ENCODE measurements at places on chromosomes 5 and 9.
A peak's percentile ranks its signal among the peaks of the same experiment; 100 is the strongest.

DNA sequence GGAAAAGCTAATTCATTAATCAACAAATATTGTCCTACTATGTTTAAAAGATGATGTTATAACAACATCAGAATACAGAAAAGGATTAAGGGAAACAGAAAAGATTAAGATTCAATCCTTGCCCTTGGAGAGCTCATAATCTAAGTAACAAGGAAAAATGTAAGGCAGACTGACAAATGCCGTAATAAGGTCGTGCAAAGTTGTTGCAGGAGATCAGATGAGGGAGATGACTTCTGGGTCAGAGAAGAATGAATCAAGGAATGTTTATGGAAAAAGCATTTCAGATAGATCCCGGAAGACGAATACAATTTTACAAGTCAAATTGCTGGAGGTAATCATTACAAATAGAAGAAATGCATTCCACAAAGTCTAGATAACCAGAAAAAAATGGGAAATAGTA lies 6.4 kb downstream of the ADAMTS6 start:
- DNase-seq: peak; percentile 36

DNA sequence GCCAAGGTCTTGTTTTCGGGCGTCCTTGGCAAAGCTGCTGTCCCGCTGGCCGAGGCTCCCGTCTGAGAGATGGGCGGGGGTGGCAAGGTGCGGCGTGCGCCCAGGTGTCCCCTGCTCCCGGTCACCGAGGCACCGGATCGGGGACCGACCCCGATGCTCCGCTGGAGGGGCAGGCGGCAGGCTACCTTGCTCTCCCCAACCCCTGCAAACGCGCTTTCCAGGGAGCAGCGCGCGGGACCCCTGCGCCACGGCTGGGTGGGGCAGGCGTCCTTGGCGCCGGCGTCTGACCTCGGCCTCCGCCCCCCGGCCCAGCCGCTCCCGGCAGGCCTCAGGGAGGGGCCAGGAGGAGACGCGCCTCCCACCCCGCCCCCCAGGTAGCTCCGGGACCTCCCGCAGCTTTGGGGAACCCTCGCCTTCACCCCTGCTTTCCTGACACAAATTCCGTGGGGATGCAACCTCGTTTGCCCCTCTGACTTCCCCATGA lies 551 bp downstream of the N4BP3 start:
- no peak for DNase-seq

DNA sequence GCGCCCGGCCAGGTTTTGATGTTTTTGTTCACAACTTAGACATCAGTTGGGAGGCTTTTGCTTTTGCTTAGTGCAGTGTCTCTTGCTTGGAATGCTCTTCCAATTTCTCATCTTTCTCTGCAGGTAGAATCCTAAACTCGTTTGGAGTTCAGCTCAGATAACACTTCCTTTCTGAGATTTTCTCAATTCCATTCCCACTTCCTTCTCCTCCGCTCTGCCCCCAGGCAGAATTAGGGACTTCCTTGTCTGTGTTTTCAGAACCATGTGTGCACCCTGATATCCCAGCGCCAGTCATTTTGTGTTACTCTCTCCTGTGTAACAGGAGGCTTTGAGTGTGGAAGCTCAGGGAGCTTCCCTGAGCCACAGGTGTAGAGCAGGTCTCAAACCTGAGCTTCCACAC lies 171.0 kb downstream of the INSYN2B start:
- DNase-seq: no peak

DNA sequence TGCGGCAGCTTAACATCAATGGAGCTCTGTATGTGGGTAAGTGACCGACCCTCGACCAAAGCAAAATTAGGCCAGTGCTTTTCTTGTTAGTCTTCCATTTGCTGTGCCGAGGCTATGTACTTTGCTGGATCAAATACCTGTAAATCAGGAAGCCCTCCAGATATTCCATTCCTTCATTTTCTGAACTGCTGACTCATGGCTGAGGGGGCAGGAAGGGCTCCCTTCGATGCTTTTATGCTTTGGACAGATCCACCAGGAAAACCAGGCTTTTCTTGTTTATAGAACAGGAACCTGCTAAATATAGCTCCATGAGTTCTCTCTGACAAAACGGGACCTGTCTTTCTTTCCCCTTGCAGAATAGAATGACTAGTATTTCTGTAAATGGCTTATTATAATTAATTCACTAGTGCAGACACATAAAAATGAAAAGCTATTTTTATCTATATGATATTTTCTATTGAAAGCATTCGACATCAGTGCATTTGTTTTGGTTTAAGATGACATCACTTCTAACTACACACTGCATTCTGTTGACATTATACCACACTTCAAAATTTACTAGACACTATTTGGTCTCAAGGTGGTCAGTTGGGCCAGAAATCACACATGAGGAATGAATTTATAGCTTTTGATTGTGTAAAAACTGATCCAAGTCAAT lies 93.3 kb downstream of the LIFR start:
- DNase-seq: no peak

GRCh38 chr5:66438087-66438486 lies 158.1 kb upstream of the MAST4 start:
- no peak for DNase-seq

DNA sequence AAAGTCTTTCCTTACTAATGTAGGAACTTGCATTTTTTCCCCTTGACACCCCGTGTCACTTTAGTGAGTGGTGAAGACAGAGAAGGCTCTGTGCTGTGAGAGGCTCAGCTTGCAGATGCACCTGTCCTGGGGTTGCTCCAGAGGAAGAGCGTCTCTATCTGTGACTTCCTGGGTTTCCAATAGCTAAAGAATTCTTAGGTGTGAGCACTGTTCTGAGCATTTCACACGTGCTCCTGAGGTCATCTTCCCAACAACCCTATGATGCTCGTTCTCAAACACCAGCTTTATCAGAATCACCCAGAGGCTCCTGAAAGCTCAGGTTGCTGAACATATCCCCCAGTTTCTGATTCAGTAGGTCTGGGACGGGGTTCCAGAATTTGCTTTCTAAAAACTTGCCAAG lies 6.4 kb upstream of the CTSV start:
- no peak for DNase-seq

- peak; percentile 10 for DNase-seq
These were observed 54.8 kb upstream of the NKD2 start for GRCh38 chr5:953535-954449.

All from NCI-H82 (cell line).